Mesendoderm (in vitro differentiated cells): ENCODE measurements at places on chromosomes 12 and 14.

DNA sequence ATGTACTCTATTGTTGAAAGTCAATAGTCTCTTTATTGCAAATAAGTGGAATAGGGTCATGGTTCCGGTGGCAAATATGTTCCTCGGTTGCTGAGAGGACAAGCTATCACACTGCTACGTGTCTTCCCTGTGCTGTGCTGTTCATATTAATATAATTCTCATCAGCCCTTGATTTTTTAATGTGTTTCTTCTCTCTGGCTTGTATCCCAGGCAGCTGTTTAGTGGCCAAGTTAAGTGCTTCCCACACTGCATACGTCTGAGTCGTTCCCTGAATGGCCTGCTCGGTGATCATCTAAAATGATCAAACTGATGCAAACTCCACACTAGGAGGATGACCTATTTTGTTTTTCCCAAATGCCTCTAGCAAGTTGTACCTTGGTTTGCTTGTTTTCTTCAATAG is 186.4 kb downstream of the ANO6 start:
- DNase-seq = no peak

- DNase-seq = no peak
These were observed 5.0 kb upstream of the RAPGEF3 start for GRCh38 chr12:47763481-47764346.

- no peak for DNase-seq
These were observed 12.5 kb upstream of the GLIPR1L2 start for GRCh38 chr12:75378354-75378753.

DNA sequence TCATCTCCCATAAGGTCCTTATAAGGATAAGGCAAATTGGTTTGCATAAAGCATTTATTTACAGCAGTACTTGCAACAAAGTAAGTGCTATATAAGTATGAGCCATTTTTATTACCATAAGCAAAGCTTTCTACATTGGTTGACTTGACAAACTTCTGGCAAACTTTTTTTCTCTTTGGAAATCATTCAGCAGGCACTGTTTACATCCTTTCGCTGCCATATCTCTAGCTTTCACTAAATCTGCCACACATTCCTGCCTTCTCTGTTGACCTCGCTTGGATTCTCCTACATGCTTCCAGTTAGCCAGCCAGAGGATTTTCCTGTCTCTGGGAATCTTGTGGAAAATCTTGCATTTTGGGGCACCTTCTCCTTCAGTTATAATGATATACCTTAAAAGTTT is 21.8 kb upstream of the HDAC7 start:
- DNase-seq = no peak

DNA sequence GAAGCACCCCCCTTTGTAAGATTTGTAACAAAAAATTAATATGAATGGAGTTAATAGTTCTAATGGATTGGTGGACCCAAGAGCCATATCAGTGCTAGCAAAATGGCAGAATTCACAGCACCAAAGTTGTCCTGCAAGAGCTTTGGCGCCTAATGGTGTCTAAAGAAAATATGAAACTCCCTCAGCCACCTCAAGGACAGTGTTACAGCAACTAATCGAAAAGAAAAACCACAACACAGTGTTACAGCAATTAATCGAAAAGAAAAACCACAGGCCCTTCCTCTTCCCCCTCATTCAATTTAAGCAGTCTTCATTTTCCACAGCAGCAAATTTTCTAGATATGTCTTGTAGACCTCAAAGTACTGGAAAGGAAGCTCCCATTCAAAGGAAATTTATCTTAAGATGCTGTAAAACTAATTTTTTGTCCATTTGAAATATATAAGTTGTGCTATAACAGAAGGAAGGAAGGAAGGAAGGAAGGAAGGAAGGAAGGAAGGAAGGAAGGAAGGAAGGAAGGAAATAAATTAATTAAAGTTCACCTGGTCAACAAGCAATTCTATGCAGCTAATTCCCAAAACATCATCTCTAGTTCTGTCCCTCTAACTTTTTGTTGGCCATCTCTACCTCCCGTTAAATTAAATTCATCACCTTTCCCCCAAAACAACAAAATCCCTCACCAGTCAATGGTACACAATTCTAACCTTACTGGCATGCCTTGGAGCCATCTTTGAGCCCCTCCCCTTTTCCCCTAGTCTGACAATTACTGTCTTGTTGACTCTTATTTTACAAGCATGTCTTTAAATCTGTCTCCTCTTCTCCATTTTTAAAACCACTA is 17.4 kb downstream of the LRP6 start:
- no peak for DNase-seq

DNA sequence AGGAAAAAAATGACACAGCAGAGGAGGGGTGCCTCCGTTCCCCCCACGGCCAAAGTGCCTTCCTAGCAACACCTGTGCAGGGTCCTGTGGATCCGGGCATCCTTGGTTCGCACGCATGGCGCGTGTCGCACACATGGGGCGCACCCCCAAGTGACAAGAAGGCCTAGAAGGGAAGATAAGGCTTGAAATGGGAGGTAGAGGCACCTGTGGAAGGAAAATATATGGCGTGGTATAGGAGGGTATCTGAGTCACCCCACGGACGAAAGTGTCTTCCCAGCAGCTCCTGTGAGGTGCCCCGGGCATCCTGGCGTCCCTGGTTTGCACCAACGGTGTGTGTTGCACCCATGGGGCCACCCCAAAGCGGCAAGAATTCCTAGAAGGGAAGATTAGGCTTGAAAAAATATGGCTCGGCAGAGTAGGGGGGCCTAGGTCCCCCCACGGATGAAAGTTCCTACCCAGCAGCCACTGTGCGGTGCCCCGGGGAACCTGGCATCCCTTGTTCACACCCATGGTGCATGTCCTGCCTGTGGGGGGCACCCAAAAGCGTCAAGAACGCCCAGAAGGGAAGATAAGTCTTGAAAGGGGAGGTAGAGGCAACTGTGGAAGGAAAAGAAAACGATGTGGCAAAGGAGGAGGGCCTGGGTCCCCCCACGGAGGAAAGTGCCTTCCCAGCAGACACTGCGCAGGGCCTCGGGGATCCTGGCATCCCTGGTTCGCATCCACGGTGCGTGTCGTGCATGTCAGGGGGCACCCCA is 280.0 kb downstream of the ALG10 start:
- no peak for DNase-seq

DNA sequence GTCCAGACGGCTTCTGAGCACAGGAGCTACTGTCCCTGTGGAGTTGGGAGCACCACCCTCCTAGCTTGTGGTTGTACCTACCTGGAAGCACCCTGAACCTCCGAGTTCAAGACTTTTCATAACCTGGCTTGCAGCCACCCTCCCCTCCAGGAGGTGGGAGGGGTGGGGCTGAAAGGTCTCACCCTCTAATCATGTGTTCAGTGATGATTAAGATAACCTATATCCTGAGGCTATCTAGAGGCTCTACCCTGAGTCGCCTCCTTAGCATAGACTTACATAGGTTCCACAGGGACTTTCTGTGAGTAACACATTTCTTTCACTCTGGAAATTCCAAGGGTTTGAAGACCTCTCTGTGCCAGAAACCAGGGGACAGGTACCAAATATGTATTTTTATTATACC is 146.5 kb downstream of the CFAP54 start:
- peak; percentile 77 for DNase-seq

GRCh38 chr14:89618811-89619551 is 201.9 kb upstream of the FOXN3 start:
- peak; percentile 86 for DNase-seq

DNA sequence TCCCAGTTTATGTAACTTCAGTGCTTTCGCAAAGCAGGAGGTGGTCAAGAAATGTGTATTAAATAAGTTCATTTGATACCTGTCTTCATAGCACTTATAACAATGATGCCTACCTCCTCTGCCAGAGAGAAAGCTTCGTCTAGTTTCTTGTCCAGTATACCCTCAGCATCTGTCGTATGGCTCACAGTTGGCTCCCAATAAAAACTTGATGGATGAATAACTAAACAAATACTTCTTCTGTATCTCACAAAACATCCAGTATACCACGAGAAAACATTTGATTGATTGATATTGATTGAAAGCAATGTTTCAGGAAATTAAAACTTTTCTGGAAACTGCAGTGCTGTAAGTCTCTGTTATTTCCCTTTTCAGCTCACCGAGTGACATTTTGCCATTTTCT is 26.9 kb upstream of the PTGDR start:
- no peak for DNase-seq

DNA sequence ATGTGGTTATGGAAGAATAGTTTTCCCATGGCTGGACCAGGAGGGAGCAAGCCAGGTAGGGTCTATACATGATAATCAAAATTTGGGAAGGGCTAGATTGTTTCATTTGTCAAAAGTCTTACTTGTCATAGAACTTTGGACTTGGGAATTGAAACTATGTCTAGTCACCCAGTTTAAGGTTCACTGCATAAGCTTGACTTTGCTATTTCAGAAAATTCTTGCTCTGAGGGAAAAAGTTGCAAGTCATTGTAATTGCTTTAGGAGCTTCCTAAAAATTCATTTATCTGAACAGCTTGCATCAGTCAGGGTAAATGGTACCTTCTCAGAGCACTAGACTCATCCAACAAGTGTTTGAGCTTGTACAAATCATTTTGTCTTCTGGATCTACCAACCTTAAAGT is 1194.7 kb downstream of the GALC start:
- DNase-seq = no peak

DNA sequence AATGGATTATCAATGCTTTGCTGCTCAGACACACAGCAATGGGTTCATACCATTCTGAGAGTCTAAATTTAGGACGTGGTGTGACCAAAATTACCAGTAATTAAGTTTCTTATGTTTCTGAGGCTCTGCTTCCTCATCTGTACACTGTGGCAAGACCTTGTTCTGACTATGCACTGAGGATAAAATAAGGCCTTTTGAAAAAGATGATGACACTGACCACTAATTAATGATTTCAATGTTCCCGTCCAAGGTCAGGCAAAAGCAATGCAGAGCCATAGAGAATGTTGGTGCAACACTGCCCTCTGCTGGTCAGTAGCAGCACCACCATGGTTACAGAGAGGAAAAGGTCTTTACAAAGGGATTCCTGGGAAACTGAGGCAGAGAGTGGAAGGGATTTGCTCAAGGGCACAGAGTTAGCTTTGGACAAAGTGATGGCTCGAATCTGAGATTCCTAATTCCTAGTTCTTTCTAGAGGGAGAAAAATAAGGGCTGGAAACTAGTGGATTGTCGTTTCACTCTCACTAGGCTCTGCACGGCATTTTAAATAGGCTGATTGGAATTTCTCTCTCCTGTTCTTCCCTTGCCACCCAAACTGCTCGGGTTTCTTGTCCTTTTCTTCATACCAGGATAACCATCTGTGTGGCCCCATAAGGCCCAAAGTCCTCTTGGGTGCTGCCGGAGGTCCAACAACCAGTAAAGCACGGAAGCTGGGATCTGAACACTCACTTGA is 22.3 kb upstream of the P2RX7 start:
- peak; percentile 77 for DNase-seq

DNA sequence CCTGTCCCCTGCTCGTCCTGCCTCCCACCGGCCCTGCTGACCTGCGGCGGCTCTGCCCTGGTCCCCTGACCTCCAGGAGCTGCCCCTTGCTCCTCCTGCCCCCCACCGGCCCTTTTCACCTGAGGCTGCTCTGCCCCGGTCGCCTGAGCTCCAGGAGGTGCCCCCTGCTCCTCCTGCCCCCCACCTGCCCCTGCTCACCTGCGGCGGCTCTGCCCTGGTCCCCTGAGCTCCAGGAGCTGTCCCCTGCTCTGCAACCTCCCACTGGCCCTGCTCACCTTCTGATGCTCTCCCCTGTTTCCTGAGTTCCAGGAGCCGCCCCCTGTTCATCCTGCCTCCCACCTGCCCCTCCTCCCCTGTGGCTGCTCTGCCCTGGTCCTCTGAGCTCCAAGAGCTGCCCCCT is 101.3 kb downstream of the TMEM121 start:
- no peak for DNase-seq

DNA sequence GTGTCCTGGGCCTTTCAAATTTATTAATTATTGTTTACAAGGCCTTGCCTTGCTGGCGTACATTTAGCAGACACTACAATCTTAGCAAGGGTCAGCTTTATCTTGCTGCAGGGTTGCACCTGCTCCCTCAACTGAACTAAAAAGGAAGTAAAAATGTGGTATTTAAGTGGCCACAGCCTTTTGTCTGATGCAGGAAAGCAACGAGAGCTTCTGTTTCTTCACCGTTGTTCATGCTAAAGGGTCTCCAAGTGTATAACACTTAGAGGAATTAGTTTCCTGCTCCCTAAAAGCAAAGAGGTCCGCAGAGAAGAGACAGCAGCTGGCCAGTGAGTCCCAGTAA is 62.8 kb upstream of the EGLN3 start:
- no peak for DNase-seq

GRCh38 chr14:101865288-101865687 is 99.1 kb upstream of the DYNC1H1 start:
- DNase-seq = no peak

DNA sequence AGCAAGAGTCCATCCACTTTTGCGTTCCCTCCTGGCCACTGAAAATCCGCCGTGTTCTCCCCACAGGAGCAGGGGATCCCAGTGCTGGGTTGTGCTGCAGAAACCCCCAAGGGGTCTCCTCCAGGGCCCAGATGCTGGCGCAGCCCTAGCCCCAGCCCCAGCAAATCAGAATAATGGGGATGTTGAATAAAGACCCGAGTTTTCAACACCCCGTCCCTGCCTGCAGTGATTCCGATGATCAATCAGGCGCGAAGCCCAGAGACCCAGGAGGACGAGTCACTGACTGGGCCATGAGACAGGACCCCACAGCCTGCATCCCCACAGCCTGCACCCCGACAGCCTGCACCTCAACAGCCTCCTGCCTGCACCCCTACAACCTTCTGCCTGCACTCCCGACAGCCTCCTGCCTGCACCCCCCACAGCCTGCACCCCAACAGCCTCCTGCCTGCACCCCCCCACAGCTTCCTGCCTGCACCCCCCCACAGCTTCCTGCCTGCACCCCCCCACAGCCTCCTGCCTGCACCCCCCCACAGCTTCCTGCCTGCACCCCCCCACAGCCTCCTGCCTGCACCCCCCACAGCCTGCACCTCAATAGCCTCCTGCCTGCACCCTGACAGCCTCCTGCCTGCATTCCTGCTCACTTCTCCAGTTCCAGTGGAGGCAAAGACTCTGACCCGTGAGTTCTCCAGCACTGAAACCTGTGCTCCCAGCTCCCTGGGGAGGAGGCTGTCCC is 37.2 kb downstream of the TNFAIP2 start:
- DNase-seq = no peak

DNA sequence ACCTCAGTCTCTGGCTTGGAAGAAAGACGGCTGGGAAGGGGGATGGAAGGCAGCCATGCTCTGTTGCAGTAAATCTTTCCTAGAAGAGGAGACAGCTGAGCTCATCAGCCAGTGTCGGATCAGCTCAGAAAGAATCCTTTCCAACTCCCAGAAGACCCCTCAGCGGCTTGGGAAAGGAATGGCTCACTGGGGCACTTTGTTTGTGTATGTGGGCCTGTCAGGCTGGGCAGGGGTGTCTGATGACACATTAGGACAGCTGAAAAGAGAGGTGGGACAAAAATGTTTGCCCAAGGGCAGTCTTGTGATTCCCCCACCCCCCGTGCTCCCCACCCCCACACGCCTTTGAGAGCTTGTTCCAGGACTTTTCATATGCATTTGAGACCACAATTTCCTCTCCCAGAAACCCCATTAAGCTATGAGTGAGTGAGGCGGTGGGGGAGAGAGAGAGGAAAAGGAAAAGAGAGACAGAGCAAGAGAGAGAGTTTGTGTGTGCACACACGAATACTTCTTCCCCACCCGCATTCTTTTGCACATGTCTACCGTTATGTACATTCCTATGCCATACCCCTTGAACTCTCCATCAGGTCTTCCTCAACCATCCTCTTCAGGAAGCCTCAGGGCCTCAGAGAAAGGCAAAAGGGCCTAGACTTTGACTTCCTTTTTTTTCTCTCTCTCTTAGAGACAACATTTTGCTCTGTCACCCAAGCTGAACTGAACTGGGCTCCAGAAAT is 198.9 kb downstream of the ZFP36L1 start:
- DNase-seq = no peak

GRCh38 chr14:90508536-90509254 is 111.9 kb downstream of the CALM1 start:
- no peak for DNase-seq

- no peak for DNase-seq
These were observed 6.3 kb downstream of the ITGA5 start for GRCh38 chr12:54412786-54413185.
